ENCODE measurements at places on chromosomes 7 and 10.

DNA sequence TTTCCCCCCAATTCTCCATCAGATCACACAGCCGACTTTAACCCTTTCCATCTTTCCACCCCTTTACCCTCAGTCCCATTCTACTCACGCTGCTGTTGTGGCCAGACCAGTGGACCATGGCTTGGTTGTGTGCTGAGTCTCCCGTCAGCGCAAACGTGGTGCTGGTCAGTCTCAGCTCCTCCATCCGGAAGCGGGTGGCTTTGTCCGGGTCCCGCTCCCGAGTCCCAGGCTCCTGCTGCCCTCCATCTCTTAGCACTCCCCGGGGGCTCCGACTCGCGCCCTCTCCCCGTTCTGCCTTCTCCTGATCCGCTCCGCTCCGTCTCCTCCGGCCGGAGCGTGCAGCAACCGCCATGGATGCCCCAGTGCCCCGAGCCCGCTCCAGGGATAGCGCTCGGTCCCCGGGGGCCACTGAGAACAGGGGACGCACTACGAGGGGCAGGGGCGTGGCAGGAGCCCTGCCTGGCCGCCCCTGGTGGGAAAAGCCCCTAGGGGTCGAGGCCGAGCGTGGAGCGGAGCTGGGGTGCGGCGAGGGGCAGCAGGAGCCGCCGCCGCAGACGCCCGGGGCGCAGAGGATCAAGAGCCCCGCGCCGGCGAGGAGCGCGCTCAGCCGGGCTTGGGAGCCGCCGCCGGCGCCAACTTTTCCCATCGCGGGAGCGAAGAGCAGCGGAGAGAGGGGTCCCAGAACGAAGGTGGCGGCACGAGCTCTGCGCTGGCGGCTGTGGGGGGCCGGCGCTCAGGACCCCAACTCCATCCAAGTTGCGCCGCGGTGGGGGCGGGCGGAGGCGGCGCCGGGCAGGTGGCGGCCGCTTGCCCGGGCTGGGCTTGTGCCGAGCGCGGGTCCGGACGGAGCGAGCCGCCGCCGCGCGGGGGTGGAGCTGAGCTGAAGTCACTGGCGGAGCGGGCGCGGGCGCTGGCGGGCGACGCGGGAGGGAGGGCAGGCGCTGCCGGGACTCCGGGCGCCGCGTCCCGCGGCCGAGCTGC lies at the start of gene SORCS1:
Gene SORCS1, minus strand, starts transcription at position 826 of the 981 bp plus-strand sequence.
- no peak for DNase-seq

GRCh38 chr10:95531994-95532399 lies 29.2 kb downstream of the SORBS1 start:
- no peak for DNase-seq

- peak; percentile 18 for DNase-seq
Observed at GRCh38 chr10:30534465-30535144, 94.9 kb downstream of the LYZL2 start.

DNA sequence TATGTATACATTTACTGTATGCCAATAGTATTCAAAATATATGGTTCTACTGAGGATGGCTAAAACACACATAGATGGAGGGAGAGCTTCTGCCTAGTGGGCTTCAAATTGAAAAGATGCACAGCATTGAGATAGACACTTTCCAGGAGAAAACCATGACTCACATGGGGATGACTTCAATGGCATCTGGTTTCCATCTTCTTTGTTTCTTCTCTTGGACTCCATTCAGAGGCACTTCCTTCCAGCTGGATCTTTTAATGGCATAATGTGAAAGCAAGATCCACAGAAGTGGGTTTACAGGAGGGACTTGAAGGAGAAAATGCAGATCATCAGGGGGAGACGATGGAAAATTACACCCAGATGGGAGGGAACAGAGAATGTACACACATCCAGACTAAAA lies 84.9 kb downstream of the ZNF365 start:
- DNase-seq: no peak
